Stimulated activated CD8-positive, alpha-beta memory T cell treated with anti-CD3 and anti-CD28 coated beads, Interleukin-7, amount 100 ng/mL, for 48 hours (primary cell): ENCODE measurements at places on chromosomes 6 and 20.

GRCh38 chr6:32244946-32245398 is 21.1 kb upstream of the NOTCH4 start:
- peak; percentile 41 for DNase-seq

- DNase-seq = no peak
Observed at GRCh38 chr6:39310542-39310941, 3.7 kb downstream of the KCNK17 start.

GRCh38 chr6:105474234-105474633 is 71.4 kb upstream of the PREP start:
- DNase-seq = no peak

DNA sequence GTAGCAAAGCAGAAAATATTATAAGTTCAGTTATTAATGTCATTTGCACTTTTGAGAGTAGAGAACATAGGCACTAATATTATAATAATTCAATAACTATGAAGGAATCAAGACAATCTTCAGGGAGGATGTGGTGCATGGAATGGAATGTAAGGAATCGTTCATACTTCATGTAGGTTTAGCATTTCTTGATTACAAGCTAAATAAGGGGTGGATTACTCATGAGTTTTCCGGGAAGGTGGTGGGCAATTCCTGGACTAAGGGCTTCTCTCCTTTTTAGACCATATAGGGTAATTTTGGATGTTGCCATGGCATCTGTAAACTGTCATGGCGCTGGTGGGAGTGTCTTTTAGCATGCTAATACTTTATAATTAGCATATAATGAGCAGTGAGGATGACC is 9.1 kb upstream of the BTNL2 start:
- DNase-seq = no peak

DNA sequence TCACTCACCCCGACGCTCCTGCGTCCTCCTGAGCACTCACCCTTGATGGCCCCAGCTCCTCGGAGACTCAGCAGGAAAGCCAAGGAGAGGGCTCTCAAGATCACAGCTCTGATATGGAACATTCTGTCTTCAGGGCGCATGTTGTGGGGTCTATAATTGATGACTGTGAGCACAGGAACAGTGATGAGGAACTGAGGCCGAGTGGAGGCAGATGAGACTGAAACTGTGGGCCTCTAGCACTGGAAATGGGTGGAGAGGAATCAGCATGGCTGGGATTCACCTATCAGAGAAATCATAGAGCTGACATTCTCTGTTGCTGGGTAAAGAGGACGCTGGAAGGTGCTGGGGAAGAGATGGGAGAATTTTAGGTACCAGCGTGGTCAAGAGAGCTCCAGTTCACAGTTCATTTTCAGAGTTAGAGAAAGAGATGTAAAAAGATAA is at the start of gene HLA-DPA1:
Gene HLA-DPA1, minus strand, starts transcription at position 219 of the 441 bp plus-strand sequence.
- no peak for DNase-seq

DNA sequence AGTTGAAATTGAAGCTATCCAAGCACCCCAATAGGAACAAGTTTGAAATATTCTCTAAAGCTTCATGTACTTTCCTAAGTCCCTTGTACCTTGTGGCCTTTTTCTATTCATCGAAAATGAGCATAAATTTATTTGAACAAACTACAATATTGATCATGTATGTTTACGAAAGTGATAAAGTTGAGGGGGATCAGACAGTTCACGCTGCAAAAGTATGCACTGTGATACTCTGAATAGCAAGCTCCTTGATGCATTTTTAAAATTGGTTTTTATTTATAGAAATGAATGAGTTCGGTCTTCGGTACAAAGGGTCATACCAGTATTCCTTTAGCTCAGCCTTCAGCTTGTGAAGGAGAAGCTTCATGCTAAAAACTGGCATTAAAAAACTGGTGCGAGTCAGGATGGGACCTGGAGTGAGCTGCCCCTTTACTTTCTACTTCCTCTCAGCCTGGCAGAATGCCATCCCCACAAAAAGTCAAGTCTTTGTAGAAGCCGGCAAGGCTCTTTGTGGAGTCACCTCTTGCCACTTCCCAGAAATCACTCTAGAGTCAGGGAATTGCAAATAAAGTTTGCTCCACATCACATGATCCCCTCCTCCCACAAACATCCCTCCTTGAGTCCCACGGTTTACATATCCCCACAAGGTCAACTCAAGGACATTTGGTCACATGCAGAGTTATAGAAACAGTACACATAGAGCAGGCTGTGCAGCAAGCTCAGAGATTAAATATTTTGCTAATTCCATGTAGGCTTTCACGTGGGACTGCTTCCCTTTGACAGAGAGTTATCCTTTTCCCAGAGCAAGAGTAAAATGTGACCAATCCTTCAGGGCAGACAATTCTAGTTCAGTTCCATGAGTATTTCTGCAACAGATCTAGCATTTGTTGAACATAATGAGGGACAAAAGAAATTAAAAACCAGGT is 34.6 kb upstream of the ADGRF1 start:
- DNase-seq = no peak

DNA sequence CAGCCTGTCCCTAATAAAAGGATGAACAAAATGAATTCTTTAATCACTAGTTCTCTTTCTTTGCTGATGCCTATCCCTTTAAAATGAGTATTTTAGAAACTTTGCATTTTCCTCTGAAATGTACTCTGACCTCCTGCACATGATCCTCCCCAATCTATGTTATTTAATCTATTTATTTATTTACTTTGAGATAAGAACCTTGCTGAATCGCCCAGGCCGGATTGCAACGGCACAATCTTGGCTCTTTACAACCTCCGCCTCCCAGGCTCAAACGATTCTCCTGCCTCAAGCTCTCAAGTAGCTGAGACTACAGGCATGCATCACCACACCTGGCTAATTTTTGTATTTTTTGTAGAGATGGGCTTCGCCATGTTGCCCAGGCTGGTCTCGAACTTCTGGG is 27.9 kb downstream of the ADTRP start:
- no peak for DNase-seq

GRCh38 chr6:8530785-8531435 is 95.6 kb upstream of the SLC35B3 start:
- DNase-seq = no peak

DNA sequence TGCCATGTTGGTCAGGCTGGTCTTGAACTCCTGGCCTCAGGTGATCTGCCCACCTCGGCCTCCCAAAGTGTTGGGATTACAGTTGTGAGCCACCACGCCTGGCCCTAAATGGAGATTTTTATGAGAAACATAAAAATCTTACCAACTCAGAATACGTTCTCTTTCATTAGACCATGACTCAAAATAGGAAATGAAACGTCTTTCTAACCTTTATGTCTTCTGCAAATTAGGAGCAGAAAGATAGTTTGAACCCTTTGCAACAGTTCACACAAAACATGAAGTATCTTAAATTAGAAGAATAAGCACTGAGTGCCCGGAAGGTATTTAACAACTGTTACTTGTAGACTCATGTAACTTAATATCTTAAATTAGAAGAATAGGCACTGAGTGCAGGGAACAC is 48.3 kb downstream of the AHI1 start:
- no peak for DNase-seq

DNA sequence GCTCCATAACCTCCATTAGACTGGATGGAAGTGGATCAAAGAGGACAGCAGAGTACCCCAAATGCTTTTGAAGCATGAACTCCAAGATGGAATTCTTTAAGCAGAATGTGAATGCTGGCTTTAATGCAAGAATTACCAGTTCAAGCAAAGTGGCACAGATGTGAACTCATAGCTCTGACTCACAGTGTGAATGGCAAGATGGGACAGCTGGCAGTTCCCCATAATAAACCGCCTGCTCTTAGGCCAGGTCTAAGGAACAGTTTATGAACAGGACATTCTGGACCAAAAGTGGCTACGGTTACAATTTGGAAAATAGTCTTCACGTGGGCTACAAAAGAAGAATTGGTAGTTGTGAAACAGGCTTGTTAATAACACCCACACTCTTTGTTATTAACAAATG is 76.5 kb downstream of the SPTLC3 start:
- DNase-seq = no peak

DNA sequence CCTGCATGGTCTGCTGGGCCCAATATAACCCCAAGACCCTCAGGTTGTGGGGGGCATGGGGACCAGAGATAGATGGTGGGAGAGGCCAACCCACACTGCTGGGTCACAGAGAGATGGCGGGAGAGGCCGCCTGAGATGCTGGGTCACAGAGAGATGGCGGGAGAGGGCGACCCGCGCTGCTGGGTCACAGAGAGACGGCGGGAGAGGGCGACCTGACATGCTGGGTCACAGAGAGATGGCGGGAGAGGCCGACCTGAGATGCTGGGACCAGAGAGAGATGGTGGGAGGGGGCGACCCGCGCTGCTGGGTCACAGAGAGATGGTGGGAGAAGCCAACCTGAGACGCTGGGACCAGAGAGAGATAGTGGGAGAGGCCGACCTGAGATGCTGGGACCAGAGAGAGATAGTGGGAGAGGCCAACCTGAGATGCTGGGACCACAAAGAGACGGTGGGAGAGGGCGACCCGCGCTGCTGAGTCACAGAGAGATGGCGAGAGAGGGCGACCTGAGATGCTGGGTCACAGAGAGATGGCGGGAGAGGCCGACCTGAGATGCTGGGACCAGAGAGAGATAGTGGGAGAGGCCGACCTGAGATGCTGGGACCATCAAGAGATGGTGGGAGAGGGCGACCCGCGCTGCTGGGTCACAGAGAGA is 133.2 kb downstream of the DLL1 start:
- DNase-seq = no peak

DNA sequence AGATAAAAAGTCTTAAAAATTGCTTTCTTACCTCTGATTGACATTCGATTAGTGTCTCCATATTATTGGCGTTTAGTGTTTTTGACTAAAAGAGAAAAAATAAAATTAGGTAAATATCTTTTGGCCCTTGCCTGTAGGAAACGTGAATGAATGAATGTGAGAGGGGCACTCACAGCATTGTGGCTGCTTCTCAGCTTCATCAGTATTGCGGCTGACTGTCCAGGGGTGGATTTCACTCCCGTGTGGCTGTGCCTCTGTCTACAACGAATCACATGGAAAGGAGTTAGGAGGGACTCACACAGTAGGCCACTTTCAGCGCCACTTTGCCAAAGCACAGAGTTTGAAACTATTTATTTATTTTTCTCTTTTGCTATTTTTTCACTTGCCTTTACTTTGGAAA is 844 bp downstream of the TAGAP start:
- no peak for DNase-seq

DNA sequence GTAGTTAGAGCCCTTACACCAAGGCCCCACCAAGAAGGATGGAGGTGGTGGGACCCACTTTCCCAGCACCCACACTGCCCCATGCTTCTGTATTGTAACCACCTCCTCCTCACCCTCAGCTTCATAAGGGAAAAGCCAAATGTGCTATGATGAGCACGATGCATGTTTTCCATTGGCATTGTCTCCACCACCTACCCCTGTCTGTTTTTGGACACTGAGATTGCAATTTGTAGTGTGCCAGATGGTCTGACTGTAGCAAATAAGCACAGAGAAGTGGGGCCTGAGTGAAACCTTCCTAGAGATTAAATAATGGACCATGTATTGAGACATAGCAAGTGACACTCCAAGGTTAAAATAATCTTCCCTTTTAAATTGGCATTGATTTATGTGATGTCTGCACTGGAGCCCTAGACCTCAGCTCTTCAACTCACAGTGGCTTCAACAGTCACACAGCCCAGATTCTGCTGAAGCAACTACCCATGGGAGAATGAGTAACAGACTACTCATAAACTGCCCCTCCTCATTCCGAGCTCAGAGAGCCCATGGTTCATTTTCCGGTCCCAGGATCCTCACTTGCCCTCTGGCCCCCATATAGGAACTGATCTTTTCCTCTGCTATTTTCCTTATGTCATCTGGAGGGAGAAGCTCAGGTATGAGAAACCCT is 177.9 kb downstream of the COL9A1 start:
- DNase-seq = no peak

GRCh38 chr6:2072453-2072852 is 173.0 kb downstream of the GMDS start:
- DNase-seq = no peak

- DNase-seq = peak; percentile 45
Observed at GRCh38 chr6:149925974-149926777, 3.3 kb upstream of the RAET1G start.

DNA sequence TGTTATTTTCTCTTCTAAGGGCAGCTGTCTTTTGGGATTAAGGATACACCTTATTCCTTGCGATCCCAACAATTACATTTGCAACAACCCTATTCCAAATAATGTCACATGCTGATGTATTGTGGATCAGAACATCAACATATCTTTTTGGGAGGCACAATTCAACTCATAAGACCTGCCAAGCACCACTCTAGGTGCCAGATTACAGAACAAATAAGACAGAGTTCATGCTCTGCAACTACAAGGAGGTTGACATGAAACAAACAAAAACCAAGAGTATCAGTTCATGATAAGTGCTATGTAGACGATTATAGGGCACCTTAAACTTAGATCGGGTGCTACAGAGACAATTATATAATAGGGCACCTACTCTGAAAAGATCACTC is 203.2 kb upstream of the SGK1 start:
- DNase-seq = no peak

GRCh38 chr20:20894280-20894679 is 181.8 kb upstream of the RALGAPA2 start:
- no peak for DNase-seq

DNA sequence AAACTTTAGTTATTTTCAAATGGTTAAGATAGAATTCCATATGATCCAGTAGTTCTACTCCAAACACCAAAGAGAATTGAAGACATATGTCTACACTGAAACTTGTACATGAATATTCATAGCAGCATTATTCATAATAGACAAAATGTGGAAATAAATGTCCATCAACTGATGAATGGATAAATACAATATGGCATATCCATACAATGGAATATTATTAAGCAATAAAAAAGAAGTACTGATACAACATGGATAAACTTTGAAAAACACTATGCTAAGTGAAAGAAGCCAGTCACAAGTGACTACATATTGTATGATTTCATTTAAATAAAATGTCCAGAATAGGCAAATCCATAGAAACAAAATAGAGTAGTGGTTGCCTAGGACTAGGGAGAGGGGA is 33.6 kb upstream of the TRAF3IP2 start:
- no peak for DNase-seq

DNA sequence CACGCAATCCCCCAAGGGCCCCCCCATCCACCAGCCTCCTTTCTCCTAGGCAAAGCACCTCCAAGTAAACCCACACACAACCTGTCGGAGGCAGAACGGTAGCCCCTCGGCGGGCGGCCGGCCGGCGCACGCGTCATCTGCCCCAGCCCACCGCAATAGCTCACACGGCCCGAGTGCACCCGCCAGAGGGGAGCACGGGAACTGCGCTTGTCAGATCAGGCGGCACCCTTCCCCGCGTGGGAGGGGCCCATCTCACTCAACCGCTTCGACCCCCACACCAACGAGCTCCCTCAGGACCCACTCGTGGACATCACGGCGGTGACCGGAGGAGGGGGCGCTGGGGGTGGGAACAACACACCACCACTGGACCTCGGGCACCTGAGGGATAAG is 767.9 kb upstream of the DEFB115 start:
- no peak for DNase-seq
